ENCODE measurements at places on chromosomes 6 and 20. TPM values are rescaled to one million over a fixed set of nuclear protein-coding genes. Genes with fewer than 3 reads are reported as not detected.

The HBS1L gene
- 114 TPM for total RNA-seq

The PPDPF gene
- 21.9 TPM for total RNA-seq

The RAB23 gene
- 27.7 TPM for total RNA-seq

The TINAG gene
- total RNA-seq, result not detected

The FOXQ1 gene
- 3.1 TPM for total RNA-seq

The NOTCH4 gene
- total RNA-seq, result 0.38 TPM

The SIM1 gene
- total RNA-seq, result not detected

DNA sequence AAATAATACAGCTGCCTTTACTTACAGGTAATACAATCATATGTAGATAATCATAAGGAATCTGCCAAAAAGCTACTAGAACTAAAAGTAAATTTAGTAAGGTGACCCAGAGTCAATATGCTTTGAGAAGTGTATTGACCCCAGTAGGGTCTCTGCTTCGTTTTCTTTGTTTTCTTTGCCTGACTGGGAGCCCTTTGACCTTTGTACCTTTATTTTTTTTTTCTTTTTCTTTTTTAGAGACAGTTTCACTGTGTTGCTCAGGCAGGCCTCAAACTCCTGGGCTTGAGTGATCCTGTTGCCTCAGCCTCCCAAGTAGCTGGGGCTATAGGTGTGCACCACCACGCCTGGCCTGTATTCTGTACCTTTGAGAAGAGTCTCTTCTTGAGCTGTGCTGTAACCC, 17.9 kb downstream of the RAB5IF start:
- DNase-seq, result no peak

GRCh38 chr6:106807947-106808611, 166.4 kb downstream of the CD24 start:
- no peak for DNase-seq

DNA sequence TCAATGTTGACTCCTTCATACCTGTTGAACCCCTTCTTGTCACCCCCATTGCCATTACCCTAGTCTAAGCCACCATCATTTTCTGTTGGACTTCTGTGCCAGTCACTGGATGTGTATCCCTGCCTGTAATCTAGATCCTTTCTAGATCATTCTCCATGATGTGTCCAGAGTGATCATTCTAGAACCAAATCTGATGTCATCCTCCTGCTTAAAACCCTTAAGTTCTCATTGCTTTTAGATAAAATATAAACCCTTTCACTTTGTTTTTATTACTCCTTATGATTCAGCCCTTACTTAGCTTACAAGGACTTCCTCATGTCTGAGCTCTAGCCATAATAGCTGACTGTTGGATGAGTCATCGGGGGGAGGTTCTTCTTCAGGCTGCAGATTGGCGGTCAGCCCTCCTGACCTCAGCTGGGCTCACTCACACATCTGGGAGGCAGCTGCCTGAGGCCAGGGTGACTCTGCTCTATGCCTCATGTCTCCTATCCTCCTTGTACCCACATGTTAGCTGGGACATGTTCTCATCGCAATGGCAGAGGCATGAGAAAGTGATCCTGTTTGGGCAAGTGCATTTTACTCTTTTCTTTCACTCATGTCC, 287.6 kb downstream of the ESR1 start:
- DNase-seq, result peak; percentile 100

GRCh38 chr6:38348371-38348770, 291.4 kb downstream of the BTBD9 start:
- no peak for DNase-seq

- peak; percentile 98 for DNase-seq
These were observed 71.8 kb upstream of the TMEM181 start for GRCh38 chr6:158488065-158488464.

DNA sequence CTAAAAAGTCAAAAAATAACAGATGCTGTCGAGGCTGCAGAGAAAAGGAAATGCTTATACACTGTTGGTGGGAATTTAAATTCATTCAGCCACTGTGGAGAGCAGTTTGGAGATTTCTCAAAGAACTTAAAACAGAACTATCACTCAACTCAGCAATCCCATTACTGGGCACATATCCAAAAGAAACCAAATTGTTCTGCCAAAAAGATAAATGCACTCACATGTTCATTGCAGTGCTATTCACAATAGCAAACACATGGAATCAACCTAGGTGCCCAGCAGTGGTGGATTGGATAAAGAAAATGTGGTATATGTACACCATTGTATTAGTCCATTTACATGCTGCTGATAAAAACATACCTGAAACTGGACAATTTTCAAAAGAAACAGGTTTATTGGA, 116.0 kb upstream of the VGLL2 start:
- no peak for DNase-seq

DNA sequence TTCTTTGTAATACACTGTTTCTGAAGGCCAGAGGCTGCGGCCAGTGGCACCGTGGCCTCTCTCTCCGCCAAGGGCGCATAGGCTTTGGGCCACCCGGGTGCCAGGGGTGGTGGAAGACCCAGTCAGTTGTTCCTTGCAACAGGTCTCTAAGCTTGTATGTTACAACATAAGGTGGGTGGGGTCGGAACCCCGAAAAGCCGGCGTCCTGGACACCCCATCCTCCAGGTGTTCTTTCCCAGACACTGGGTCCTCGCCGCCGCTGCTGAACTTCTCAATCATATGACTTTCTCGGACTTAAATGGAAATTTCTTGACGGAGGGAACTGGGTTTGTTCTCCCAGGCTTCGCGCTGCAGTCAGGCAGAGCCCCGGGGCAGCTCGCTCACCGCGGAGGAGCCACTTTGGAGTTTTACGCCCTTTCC, 983 bp upstream of the KCNQ5 start:
- no peak for DNase-seq

GRCh38 chr20:18808712-18809111, 4.9 kb upstream of the SCP2D1 start:
- DNase-seq, result no peak

GRCh38 chr6:31776485-31776988, 591 bp downstream of the VWA7 start:
- DNase-seq, result no peak

- no peak for DNase-seq
These were observed 108.2 kb downstream of the NOL4L start for GRCh38 chr20:32476684-32477593.

Measured in bronchial epithelial cell (primary cell).